ENCODE measurements at places on chromosomes 5 and 9.

DNA sequence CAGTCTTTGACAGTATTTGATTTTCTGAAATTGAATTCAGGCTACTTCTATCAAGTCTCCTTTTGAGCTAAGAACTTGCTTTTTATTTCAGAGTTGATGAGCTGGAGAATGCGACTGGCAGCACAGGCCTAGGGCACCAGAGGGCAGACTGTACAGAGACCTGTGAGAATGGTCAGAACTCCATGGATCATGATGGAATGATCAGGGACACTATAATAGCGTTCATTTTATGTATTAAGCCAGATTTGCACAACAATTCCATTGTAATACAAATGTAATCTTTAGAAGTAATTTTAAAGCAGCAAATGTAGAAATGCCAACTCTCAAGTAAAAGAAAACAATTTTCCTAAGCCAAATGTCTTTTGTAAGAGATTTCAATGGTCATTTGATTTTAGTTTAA, 902.4 kb downstream of the NR2F1-AS1 start:
- no peak for DNase-seq

DNA sequence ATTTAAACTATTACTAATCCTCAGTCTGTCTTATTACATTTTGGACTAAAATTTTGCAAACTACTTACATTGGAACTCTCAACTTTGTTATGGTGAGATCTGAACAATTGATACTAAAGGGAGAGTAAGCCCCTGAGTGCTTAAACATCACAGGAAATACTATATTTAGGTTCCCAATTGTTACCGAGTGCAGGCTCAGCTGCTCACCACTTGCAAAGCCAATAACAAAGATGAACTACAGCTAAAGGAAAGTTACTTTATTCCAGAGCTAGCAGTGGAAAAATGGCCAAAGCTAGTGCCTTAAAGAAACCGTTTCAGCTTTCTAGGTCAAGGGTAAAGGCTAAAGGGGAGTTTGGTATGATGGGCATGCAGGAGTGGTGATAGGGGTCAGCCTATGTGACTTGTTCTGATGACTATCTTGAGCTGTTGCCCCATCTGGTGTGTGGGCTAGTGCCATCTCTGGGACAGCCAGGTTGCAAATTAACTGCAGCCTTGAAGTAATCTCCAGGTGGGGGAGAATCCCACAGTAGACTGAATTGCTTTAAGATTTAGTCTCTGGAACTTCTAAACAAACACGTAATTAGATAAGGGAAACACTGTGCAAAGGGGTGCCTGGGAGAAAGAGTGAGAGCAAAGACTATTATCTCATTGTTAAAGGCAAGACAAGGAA, 7.8 kb upstream of the NDUFB6 start:
- no peak for DNase-seq

DNA sequence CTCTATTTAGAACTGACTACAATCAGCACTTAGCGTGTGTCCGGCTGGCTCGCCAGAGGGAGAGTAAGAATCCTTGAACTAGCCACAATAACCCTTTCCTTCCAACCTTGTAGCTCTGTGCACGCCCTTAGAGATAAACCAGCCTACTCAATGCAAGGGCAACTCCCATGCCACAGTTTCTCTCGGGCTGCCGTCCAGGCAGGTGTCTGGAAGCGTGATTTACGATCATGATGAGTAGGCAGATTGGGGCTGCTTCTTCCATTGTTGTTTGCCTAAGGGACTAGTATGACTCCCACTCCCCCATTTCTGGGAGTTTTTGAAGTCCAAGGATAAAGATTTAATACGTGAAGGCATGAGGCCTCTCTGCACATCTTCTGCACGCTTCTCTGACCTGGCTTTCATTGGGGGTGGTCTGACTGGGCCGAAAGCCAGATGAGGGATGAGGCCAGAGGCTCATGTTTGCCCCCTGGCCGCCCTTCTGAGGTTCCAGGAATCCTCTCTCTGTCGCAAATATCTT, 134.0 kb upstream of the MYO10 start:
- DNase-seq: no peak

GRCh38 chr9:90803860-90804593, 2.4 kb downstream of the SYK start:
- DNase-seq: no peak
